Suppressor macrophage (primary cell): ENCODE measurements at places on chromosomes 11 and 22.

GRCh38 chr11:72598906-72599305, 75.3 kb downstream of the PDE2A start:
- peak; percentile 41 for DNase-seq

- peak; percentile 75 for DNase-seq
Measured at GRCh38 chr11:123103326-123103980, 41.5 kb upstream of the HSPA8 start.

- no peak for DNase-seq
Measured at GRCh38 chr11:17786824-17787525, 52.4 kb downstream of the KCNC1 start.

DNA sequence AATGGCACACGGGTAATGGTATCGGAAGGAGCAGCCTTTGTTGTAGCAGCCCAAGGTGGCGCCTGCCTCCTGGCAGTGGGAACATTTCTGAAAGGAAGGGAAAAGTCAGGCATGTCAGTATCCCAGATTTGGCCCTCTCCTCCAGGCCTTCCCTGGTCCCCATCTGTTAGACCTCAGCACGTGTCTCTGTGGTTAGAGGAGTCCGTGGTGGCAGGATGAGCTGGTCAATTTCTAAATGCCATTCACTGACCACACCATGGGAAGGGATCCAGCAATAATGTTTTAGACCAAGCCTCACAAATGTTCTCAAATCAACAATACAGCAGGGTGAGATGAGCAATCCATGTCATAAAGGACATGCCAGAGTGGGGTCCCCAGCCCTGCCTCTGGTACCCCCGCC, 49.0 kb upstream of the CYP2D6 start:
- DNase-seq = no peak

DNA sequence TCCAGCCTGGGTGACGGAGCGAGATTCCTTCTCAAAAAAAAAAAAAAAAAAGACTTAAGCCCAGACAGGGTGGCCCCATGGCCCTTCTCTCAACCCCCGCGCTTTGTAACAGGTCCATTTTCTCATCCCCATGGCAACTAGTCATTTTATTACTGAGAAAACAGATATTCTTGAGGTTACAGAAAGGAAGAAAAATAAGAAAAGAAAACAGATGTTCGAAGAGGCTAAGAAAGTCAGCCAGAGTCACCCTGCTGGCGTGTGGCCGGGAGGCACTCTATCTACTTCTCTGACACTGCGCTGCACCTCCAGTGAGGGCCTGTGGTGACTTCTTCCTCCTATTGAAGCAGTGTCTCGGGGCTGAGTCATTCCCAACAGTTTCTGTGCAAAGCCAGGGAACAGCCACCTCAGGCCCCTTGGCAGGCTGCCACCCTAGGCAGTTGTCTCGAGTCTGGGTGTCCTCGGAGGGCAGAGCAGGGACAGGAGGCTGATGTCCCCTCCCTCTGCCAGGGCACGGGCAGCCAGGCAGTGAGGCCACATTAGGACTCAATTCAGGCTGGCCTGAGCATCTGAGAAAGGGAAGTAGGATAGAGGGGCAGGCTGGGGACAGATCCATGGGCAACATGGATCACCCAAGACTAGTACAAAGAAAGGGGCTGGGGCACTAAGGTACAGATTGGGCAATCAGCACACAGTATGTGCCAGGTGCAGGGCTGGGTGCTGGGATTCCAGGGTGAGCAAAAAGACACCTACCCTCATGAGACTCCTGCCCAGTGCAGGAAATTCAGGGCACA, 16.4 kb upstream of the SYVN1 start:
- peak; percentile 94 for DNase-seq

DNA sequence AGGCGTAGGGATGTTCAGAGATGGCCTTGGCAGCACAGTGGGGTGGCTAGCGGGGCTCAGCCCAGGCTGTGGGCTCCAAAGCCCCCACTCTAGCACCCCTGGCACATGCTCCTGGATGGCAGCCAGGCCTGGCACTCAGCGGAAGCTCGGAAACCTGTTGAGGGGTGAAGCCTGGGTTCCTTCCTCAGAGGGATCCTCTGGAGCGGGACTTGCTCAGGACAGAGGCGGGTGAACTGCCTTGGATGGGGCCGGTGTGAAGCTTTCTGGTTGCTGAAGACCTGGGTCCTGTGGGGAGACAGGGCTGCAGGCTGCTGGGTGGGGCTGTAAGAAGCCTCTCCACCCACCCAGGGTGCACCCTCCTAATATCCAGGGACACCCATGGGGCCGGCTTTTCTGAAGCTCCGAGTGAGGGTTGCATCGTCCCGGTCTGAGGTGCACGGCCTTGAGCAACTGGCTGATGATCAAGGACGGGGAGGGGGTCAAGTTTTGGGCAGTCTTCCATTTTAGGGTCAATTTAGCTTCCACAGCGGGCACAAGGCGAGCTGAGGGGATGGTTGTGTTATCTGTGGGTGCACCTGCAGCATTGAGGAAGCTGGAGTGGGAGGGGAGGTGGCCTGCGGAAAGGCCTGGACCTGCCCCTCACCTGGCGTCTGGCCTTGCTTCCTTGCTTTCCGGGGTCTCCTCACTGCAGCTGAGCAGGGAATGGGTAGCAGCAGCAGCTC, 5.2 kb downstream of the MRGPRE start:
- DNase-seq = no peak

GRCh38 chr11:36373016-36374010, 77.2 kb downstream of the PRR5L start:
- DNase-seq = peak; percentile 57

- DNase-seq = no peak
Measured at GRCh38 chr11:7450836-7451235, 34.5 kb upstream of the OLFML1 start.

DNA sequence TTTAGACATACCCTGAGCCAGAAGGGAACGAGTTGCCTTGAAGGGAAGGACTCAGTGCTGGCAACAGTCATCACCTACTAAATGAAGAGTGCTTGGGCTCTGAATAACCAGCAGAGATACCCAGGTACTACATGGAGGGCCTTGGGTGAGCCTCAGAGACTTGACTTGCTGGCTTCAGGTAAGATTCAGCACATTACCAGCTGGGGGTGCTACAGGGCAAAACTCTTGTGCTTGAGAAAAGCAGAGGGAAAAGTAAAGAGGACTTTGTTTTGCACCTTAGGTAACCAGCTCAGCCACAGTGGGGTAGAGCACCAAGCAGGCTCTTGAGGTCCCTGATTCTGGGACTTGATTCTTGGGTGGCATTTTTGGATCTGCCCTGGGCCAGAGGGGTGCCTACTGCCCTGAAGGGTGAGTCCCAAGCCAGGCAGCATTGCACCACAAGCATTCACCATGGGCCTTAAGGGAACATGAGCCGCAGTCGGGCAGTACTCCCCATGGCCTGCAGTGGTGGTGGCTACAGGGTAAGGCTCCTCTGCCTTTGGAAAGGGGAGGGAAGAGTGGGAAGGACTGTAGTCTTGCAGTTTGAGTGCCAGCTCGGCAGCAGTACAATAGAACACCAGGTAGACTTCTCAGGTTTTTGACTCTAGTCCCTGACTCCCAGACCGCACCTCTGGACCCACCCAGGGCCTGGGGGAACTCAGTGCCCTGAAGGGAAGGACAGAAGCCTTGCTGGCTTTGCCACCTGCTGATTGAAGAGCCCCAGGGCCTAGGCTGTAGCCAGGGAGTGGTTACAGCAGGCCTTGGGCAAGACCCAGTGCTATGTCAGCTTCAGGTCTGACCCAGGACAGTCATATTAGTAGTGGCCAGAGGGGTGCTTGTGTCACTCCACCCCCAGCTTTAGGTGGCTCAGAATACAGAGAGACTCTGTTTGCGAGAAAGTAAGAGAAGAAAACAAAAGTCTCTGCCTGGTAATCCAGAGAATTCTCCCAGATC, 22.7 kb upstream of the PLEKHA7 start:
- DNase-seq = no peak

GRCh38 chr11:69444381-69445130, 36.9 kb upstream of the LINC01488 start:
- peak; percentile 91 for DNase-seq

DNA sequence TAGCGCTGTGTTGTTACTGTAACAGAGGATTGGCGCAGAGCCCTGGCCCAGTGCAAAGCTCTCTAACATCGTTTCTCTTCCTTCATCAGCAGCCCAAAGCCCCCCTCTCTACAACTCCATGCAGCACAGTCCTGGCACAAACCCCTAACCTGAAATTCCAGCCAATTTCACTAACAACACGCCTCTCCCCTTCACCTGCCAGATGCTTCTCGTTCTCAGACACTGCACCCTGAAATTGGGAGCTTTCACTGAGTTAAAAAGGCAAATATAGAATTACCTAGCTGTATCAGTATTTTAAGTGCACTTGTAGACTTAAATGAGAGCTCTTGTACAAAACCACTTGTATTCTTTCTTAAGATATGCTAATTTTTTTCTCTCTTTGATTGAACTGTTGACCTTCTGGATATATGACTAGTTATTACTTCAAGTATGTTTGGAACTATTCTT, 16.3 kb downstream of the GRAP2 start:
- DNase-seq = no peak

- peak; percentile 32 for DNase-seq
Measured at GRCh38 chr22:22248878-22249277, 4.3 kb downstream of the VPREB1 start.

GRCh38 chr11:114395736-114396135, 4.6 kb downstream of the C11orf71 start:
- no peak for DNase-seq

GRCh38 chr22:43036282-43036829, 21.4 kb upstream of the PACSIN2 start:
- DNase-seq = no peak

- no peak for DNase-seq
Measured at GRCh38 chr22:30866811-30867271, 101.7 kb downstream of the MORC2 start.

DNA sequence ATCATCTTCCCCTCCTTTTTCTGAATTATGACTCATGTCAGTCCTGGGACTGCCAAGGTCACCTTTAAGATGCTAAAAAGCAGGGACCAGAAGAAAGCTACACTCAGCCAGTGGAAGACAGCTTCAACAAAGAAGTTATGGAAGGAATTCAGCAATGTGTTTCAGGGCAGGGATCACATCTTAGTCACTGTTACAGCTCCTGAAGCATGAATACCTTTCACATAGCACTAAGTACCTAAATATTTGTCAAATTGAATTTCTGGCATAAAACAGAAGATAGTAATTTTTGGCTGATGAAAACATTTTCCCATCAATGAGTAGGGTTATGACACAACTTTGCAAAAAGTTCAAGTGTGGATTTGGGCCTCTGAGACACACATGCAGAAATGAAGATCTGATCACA, 5.2 kb downstream of the DDB1 start:
- no peak for DNase-seq

DNA sequence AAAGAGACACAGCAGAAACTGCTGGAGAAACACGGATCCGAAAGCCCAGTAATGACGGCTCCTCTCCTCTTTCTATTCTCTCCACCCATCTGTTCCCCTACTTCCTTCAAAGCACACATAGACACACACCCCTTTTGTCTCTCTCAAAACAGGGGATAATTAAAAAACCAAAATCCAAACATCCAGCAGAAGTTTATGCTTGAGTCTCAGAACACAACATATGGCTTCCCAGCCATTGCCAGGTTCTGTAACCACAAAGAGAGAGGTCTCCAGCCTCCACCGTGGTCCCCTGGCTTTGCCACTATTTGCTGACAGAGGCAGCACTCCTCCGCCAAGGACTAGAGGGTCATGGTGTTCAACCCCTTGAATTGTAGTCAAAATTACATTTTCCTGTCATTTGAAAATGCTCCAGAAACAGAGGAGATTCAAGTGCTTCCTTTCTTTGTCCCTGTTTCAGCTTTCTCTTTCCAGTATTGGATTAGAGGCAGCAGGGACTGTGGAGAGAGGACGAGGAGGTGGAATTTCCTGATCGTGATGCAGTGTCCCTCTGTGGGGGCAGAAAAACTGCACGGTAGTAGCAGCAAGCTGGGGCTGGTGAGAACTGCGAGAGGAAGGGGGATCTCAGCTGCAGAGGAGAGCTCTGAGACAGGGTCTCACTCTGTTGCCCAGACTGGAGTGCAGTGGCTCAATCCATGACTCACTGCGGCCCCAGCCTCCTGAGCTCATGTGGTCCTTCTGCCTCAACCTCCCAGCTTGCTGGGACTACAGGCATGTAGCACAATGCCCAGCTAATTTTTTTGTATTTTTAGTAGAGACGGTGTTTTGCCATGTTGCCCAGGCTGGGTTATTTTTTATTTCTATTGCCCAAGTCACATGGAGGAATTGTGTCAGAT, 60.3 kb downstream of the UBASH3B start:
- DNase-seq = no peak

DNA sequence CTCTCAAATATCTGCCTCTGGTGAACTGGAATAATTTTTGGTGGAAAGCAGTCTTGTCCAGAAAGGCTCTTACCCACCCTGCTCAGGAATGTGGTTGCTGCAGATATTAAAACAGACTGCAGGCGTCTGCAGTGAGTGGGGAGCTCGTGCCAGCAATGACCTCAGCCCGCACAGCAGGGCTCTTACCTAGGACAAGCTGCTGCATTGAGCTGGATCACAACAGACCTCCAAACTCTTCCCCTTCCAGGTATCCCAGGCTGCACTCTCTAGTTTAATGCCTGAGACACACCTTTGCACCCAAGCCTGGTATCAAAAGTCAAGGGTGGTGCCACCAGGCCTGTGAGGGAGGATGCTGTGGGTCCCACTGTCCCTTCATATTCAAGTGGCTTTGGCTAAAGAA, 69.7 kb upstream of the CDON start:
- no peak for DNase-seq

- DNase-seq = no peak
Measured at GRCh38 chr11:19777039-19777376, 64.4 kb downstream of the NAV2 start.

GRCh38 chr11:101158119-101158518, 28.5 kb upstream of the PGR start:
- no peak for DNase-seq
